ENCODE measurements at places on chromosomes 16 and 17.

GRCh38 chr16:15780805-15781204, 76.0 kb downstream of the MYH11 start:
- DNase-seq: no peak

GRCh38 chr17:46742565-46743270, 75.8 kb downstream of the WNT3 start:
- DNase-seq: no peak

GRCh38 chr17:75799402-75799801, 14.8 kb downstream of the UNK start:
- no peak for DNase-seq

DNA sequence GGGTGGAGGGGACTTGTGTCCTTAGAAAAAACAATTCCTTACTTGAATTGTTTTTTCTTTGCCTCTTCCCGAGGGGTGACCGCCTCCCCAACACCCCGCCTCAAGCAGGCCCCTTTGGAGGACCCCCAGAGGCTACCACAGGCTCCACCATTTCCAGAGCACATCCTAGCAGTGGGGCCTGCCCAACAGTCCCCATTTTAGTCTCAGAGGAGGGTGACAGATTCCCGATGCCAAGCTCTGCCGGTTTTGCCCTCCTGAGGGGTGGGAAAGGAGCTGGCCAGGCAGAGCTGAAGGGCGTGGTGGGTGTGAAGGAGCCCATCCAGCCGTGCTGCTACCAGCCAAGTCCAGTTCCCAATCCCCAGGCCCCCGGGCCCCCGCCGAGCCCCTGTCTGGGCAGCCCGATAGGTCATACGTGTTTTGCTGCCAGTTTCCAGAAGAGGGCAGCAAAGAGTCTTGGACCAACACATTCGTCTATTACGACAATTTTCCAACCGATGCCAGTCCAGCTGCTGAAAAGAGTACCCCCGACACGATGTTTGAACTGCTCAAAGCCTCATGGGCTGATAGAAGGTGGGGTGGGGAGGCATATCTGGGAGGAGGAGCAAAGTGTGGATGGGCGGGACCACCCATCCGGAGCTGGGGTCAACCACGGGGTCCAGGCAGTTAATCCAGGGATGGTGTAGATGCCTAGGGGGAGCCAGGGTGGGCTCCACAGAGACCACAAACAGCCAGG, 18.8 kb upstream of the GAA start:
- peak; percentile 64 for DNase-seq

DNA sequence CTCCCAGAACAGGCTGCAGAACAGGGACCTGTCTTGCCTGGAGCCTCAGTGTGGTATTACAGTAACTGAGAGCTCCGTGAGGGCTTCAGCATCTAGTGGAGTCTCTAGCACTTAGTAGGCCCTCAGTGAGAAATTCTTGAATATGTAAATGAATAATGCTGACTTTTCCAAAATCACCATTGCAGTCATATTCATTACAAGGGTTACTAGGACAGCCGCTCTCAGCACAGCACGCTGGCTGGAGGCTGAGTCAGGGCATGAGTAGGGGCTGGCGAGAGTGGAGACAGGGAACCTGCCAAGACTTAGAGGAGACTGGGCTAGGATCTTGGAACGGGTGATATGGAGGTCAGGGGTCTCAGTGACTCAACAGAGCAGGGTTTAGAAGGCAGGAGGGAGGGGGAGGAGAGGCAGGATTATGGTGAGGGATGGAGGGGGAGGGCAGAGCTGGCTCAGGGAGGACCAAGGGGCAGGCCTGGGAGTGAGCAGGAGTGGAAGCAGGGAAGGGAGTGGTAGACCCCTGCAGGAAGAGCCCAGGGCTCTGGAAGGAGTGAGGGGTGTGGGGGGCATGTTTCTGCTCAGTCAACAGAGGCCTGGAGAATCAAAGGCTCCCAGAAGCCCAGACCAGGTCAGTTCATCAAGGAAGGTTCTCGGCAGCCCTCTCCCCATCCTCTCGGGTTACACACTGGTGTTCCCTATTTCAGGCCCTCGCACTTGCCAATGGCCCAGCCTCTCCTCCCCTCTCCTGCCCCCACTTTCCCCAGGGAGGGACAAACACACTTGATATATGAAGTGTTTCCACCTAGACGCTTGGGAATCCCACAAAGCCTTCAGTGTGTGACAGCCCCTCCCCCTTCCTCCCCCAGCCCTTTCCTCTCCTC, 42.3 kb downstream of the FZD2 start:
- peak; percentile 35 for DNase-seq

DNA sequence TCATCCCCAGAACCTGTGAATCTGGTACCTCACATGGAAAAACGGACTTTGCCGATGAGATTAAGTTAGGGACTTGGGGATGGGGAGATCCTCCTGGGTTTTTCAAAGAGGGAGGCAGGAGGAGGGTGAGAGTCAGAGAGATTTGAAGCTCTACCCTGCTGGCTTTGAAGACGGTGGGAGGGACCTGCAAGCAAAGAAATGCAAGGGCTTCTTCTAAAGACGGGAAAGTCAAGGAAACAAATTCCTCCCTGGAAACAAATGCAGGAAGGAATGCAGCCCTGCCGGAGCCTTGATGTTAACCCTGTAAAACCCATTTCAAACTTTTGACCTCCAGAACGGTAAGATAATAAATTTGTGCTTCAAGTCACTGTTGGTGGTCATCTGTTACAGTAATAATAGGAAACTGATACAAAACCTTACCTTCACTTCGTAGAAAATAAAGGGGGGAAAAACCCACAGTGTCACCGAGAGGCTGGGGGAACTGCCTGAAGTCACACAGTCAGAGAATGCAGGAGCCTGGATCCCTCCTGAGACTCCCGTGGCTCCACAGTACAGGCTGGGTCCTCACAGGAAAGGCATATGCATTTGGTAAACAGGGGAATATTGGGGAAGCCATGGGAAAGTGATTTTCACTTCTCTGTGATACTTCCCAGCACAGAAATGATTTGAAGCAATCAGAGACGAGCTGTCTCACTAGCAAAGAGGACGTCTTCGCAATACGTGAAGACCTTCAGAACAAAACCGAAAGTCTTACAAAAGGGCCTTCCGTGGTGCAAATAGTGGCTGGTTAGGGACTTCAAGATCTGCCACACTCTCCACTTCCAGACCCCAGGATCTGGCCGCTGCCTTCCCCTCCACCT, 58.9 kb upstream of the CLEC3A start:
- DNase-seq: no peak

DNA sequence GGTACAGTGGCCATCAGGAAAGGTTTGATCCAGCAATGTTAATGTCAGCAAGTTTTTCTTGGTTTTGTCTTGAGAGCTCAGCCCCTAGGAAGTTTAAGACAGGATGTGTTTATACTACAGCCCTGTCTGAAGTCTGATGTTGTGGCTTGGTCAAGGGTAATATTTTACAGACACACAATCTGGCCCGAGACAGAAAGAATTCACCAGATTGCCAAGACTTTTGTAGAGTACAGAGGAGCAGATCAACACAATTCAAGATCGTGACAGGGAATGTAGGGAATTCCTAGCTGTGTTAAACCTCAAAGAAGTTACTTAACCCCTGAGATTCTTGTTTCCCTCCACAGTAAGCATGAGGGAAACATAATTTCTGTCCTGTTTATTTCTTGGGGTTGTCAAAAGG, 63.1 kb downstream of the SHISA9 start:
- DNase-seq: no peak

DNA sequence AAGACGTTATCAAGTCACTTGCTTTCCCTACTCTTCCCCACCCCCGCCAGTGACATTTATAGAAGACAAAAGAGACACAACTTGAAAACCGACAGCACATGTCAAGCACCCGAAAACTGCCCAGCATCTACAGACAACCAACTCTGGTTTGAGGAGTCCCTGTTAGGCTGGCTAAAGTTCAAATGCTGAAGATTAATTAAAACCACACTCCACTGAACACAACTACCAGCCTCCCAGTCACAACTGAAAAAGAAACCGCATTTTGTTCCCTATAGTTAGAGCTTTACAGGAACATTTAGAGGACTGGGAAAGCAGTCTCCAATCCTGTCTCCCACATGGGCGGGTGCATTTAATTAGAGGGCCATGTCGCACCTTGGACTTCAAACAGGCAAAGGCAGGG, 73.0 kb upstream of the COX10 start:
- DNase-seq: no peak

GRCh38 chr16:28482026-28482425, 9.8 kb downstream of the CLN3 start:
- peak; percentile 28 for DNase-seq

DNA sequence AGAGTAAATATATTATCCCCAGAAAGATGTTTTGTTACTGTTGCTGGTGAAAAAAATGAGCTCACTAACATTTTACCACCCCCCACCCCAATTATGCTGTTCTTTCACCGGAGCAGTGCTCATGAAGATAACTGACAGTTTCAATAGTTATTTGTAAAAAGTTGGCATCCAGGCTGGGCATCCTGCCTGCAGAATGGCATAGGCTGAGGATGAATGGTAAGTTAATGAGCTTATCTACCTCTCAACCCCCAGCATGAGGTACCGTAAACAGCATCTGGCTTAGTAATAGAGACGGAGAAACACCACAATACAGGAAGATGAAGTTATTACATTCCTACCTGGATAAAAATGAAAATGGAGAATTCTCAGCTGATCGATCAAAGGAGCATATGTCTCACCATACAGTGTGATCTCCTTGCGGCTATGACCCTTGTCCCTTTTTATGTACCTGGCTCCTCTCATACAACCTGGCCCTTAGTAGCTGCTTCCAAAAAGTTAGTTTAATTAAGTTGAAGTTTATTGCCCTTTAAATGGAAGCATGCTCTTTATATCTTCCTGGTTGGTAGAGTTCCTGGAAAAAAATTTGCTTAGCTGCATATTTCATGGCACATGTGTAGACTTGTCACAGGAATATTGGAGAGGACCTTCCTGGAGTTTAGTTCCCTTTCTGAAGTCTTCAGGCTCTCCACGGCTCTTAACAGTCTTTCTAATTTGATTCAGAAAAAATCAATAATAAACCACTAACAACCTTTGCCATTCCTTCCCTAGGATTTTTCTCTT, 61.2 kb upstream of the MPHOSPH6 start:
- no peak for DNase-seq

GRCh38 chr16:704552-705380, 835 bp downstream of the FBXL16 start:
- no peak for DNase-seq

DNA sequence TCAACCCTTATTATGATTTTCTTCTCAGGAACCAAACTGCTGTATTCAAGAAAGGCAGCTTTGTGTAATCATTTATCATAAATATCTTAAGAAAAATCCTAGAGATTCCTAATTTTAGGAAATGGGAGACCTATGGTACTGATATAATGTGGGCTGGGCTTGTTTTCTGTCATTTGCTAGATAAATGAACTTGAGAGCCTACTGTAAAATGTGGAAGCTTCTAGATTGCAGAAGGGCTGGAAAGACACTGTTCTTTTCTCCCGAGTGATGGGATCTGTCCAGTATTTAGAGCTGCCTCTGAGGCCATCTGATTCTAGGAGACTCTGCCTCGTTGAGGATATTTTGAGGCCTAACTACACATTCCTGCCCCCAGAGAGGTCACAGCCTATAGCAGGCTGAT, 19.9 kb upstream of the STH start:
- no peak for DNase-seq

DNA sequence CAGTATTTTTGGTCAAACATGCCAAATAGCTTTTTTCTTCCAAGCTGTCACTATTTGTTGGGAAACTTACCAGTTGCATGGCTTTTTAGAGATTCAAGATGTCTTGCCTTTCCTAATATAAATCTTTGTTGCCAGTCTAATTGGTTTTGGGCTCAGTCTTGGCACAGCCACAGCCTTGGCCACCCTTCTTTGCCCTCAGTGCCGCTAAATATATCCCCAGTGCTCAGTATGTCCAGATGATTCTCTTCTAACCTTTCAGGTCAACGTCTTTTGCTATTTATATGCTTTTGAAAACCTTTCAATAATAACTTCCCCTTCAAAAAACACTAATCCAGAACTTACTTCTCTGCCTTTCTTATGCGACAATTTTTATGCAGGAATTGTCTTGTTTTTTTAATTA, 483.1 kb upstream of the ZFHX3 start:
- DNase-seq: no peak

GRCh38 chr16:22886927-22887326, 73.0 kb downstream of the HS3ST2 start:
- no peak for DNase-seq

DNA sequence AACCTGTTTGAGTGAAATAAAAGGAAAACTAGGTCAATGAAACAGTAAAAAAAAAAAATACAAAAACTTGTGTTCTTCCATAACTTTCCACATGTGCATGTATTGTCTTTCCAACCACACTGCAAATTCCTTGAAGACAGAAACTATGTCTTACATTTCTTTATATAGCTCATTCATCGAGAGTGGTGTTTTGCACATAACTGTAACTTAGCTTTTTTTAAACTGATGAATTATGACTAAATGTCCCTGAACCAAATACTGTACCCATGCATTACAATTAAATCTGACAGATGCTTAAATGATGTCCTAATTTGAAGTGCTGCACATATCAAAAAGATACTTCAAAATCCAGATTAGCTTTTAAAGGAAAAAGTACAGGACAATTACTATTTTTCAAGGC, 50.1 kb downstream of the BRIP1 start:
- no peak for DNase-seq

DNA sequence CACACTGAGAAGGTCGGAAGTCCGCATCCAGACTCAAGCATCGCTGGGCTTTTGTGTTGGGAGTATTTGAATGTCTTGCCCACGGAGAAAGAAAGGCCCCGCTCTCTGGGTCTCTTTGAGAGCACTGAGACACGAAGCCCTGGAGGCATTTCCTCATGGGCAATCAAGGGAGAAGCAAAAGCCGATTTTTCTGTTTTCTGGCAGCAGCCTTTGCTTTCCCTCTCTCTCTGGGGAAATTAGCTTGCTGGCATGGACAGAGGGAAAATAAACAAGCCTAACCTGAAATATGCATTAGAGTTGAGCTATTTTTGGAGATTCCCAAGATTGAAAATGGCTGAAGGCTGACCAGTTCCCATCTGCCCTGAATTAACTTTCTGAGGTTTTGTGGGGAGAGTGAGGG, 238.7 kb downstream of the HAPSTR1 start:
- DNase-seq: no peak

GRCh38 chr17:17408236-17408794, 68.5 kb upstream of the MED9 start:
- no peak for DNase-seq

DNA sequence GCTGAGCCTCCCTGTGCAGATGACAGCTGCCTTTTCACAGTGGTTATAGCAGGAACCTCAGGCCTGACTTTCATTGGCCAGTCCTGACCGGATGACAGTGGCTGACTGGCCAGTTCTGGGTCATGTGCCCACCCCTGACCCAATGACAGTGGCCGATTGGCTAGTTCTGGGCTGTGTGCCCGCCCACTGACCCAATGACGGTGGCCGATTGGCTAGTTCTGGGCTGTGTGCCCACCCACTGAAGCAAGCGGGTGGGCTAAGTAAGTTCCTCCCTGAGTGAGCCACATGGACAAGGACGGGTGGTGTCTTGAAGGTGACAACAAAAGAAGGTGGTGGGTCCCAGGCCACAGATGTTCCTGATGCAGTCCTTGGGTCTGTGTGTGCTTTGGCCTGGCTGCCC, 9.5 kb downstream of the DEF8 start:
- DNase-seq: no peak

GRCh38 chr16:84467256-84467655, 37.2 kb downstream of the MEAK7 start:
- no peak for DNase-seq

GRCh38 chr16:88303890-88304819, 78.6 kb upstream of the ZNF469 start:
- DNase-seq: no peak

Data from left colon (tissue), 2 donors.